ENCODE measurements at places on chromosomes 3 and 15.
A peak's percentile ranks its signal among the peaks of the same experiment; 100 is the strongest.

GRCh38 chr3:194982472-194982871 lies 288.5 kb downstream of the XXYLT1 start:
- DNase-seq = no peak

DNA sequence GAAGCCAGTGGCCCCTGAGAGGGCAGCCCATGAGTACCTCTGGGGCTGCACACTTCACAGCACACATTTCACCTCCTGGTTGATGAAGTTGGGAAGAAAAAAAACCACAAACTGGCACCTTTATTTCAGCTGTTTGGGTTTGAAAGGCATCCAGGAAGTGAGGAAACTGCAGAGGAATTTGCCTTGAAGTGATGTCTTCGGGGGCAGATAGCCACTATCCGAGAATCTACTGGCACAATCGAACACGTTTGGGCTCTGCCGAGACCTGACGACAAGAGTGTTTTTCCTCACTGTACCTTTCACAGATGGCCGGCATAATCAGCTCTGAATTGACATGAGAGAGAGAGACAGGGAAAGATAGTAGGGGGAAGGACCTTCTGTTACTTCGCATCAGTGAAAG lies 59.7 kb downstream of the LRIG1 start:
- DNase-seq = no peak

DNA sequence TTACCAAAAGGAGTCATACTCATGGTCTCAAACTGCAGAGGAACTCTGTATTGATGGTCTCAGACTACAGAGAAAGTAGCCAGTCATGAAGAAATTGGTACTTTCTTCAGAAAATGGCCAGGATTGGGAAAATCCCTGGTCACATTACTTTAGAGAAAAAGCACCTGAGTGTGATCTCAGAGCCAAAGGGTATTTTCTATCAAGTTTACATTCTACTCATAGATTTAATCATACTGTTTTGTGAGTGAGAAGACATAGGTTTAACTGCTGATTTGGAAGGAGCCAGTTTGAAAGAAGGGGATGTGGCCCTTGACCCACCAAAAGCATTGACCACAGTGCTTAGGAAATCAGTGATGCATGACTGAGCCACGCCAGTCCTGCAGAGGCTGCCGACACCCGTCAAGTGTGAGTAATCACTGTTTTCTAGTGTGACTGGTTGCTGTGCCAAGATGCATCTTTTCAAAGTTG lies 203.6 kb downstream of the AKAP13 start:
- peak; percentile 54 for DNase-seq

DNA sequence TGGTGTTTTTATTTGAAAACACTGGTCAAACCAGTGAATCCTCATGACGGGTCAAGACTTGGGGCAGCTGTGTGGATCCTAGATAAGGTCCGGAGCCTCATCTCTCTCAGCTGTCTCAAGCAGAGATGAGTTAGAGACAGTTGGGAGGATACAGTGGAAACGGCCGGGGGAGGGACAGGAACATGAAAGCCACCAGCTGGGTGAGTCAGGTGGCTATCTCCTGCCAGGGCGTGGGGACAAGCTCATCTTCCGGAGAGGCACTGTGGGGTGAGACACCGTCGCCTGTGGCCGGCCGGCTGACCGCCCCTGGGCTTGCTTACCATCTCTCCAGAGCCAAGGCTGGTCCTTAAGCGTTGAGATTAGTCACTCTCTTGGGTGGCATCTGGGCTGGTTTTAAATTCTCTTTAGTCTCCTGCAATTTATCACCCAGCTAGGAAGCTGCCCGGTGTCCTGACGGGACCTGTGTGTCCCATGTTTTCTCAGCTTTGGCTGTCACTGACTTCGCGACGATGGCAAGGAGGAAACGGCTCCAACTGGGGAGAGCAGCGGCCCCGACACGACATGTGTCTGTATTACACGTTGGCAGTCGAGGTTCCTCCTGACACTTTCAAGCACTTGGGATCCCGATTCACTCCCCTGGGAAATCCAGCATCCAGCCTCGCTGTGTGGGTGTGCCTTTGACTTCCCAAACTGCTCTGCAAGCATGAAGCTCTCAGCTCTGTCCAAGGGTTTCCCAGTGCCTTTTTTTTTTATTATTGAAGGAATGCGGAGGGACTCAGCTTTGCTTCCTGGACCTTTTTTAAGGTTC lies 7.5 kb downstream of the ST8SIA2 start:
- no peak for DNase-seq

DNA sequence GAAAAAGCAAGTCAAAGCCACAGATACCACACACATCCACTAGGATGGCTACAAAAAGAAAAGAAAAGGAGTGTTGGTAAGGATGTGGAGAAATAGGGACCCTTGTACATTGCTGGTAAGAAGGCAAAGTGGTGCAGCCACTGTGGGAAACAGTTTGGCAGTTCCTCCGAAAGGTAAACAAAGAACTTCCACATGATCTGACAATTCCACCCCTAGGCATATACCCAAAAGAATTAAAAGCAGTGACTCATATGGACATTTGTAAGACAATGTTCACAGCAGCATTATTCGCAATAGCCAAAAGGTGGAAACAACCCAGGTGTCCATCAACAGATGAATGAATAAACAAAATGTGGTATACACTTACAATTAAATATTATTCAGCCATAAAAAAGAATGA lies 22.2 kb upstream of the GMPPB start:
- DNase-seq = no peak

DNA sequence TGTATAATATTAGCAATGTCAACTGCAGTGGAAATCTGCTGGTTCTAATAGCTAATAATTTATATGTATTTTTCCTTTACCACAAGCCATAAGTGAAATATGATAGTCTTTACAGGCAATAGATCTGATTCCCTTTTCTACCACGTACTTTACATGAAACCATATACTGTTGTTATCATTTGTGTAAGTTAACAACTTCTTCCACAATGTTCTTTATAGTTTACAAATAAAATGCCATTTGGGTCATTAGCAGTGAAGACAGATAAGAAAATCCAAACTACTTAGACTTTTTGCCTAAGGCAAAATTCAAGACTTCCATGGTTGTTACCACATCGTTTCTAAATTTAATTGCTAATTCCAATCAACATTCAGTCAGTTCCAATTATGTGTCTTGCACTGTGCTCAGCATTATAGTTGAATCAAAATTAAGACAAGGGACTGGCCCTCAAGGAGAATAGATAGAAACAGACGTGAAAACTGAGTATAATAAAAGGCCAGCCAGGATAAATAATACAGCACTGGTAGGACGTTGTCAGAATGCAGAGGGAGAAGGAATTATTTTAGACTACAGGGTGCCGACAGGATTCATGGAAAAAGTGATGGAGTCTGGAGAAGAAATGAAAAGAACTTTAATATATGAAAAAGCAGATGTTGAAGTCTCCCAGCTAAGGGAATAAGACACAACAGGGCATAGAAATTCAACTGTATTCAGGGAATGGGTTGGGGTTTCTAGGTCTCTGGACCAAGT lies 249.8 kb downstream of the ALCAM start:
- DNase-seq = no peak

DNA sequence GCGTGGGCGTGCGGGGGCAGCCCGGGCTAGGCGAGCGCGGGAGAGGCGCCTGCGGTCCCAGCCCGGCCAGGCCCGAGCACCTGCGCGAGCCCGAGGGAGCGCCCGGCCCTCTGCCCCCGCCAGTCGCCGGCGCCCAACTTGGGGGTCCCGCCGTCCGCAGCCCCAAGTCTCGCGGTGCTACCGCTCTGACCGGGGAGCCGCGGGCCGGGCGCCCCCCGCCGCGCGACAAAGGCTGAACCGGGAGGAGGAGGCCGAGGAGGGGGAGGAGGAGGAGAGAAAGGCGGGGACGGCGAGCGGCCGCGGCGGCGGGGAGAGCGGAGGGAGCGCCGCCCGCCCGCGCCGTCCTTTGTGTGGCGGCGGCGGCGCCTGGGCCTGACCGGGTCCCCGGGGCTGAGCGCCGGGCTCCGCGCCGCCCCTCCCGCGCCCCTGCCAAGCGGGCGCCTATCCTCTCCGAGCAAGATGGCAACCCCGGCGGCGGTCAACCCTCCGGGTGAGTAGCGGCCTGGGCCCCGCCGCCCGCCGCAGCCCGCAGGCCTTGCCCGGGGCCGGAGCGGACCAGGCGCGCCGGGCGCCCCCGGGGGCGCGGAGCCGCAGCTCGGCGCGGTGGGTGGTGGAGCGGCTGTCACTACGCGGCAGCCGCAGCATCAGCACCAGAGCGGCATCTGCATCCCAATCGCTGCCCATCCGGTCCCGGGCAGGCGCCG lies at the start of gene ARNT2:
Gene ARNT2, plus strand, starts transcription at position 326 of the 704 bp plus-strand sequence. Its CDS starts 134 bp downstream, at position 460.
- no peak for DNase-seq

DNA sequence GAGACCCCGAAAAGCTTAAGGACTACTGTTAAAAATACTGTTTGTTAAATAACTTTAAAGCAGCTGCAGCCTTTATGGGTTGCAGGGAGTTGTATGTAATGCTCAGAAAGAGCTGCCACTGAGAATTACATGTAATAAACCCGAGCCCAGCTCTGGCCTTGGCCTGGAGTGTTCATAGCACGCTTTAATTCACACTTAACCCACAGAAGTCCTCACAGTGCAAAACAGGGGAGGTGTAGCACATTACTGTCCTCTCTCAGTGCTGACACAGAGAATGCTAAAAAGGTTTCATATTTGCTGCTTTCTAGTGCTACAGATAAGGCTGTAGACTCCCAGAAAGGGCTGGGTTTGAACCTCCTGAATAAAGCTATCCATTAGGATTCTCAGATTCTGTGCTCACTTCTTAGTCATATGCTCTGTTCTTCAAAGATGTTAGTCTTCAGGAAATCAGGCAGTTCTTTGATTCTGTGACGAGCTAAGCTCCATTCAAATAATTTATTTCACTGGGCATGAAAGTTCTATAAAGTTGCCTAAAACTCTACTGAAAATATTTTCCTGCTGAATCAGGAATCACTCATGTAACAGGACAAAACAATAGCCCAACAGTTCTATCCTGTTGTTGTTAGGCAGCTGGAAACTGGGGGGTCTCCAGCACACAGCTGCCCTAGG lies 108.0 kb downstream of the SENP2 start:
- DNase-seq = no peak

- DNase-seq = no peak
These were observed 14.8 kb upstream of the P2RY14 start for GRCh38 chr3:151293127-151293526.

DNA sequence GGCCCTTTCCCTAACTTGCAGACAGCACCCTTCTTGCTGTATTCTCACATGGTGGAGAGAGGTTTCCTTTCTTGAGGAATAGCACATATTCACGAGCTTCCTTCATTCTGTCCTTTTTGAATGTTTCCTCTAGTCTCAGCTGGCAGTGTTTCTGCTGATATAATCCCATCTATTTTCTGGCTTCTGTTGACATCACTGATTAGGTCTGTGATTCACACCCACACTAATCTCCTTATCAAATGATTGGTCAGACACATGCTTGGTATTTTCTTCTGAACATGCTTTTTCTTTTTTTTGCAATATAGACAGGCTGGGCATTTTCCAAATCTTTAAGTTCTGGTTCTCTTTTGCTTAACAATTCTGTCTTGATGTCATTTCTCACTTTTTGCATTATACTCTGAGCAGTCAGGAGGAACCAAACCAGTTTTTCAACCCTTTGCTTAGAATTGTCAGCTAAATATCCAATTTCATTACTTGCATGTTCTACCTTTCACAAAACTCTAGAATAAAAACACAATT lies 65.4 kb downstream of the OXSM start:
- DNase-seq = no peak

GRCh38 chr15:64809649-64810496 lies 15.6 kb downstream of the PIF1 start:
- DNase-seq = peak; percentile 57

DNA sequence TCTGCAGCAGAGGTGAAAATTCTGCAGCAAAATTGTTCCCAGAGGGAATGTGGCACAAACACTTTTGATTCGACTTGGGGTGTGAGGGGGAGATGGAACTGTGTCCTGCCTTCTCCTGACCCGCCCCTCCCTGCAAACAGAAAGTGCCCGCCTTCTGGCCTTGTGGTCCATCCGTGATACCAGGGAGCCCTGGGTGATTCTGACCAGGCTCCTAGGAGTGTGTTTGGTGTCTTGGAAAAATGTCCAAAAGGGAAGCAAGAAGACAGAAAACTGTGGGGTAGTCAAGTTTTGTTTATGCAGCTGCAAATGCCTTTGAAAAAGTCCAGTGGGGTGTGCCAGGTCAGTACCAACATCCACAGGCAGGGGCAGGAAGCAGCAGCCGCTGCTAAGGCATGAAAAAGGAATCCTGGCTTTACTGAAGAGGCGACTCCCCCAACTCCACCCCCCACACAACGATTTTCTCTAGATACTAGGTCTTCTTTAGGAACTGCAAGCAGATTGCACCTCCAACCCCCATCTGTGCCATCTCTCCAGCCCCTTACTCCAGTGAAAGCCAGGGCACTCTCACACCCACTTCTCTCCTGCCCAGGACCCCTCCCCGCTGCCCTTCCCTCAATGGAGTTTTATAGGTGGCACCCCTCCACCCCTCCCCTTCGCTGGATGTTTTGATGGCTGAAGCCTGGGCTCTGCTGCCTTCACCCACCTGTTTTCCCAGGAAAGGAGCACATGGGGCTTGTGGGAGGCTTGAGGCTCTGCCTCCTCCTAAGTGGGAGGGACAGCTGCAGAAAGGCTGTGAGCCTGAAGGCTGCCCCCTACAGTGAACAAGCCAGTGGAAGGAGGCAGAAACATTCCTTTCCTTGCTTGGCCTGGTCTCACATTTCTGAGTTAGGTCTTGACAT lies 82.4 kb upstream of the HERC1 start:
- no peak for DNase-seq

GRCh38 chr3:27930052-27930602 lies 208.0 kb upstream of the EOMES start:
- no peak for DNase-seq

DNA sequence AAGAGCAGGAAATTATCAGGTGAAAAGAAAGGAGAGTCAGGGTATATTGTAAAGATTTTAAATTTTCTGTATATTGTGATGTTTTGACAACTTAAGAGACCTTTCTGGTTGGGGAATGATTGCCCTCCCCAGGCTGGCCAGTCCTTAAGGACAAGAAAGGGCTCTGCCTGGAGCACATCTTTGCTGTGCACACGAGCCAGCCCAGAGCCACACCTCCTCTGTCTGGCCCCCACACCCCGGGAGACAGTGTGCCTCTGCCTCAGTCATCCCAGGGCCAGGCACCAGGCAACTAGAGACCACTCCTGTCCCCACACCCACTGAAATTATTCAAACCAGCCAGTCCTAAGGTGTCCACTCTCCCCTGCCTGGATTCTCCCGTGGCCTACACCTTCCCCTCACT lies 67.1 kb downstream of the KBTBD12 start:
- no peak for DNase-seq

GRCh38 chr3:115666920-115667737 lies 43.8 kb downstream of the GAP43 start:
- DNase-seq = no peak

DNA sequence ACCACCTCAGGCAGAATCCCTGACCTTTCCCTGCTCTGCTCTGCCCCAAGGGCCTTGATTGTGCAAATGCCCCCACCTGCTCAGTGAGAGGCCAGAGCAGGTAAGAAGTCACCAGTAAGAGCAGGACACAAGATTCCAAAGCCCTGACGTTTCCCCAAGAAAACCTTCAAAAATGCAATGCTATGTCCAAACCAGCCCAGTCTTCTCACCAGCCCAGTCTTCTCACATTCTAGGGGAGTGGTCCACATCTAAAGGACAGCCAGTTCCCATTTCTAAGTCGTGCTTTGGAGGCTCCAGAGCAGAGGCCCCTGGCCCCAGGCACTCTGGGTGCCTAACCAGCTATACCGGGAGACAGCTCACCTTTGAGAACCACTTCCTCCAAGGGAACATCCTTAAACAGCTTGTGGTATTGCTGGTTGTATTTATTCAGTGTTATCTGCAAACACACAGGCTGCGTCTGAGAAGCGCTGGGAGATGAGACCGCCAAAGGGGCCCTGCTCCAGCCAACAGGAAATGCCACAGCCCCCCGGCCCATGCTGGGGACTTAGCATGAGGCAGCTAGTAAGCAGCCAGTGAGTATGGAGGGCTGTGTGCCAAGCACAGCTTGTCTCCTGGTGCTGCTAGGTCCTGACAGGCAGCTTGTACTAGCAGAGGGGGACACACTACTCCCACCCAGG lies 29.3 kb downstream of the GRAMD2A start:
- DNase-seq = no peak

Data from HS-27A (cell line).